ENCODE measurements at places on chromosomes 3 and 15. TPM values are rescaled to one million over a fixed set of nuclear protein-coding genes. Genes with fewer than 3 reads are reported as not detected.

Gene SPESP1
- polyA plus RNA-seq, result not detected

Gene CYP8B1
- polyA plus RNA-seq, result not detected

Gene NLGN1
- 6.3 TPM for polyA plus RNA-seq

Gene NR2E3
- not detected for polyA plus RNA-seq

Gene FOXL2NB
- not detected for polyA plus RNA-seq

Gene ITIH1
- polyA plus RNA-seq, result not detected

Gene TMCO5A
- polyA plus RNA-seq, result not detected

Gene KLHL6
- 0.15 TPM for polyA plus RNA-seq

Gene TMEM212
- not detected for polyA plus RNA-seq

Gene CMTM8
- polyA plus RNA-seq, result 4.2 TPM

Gene FBXW12
- polyA plus RNA-seq, result not detected

Gene CPNE9
- polyA plus RNA-seq, result 2.7 TPM

Gene GOLGA8F
- polyA plus RNA-seq, result not detected

Gene MME
- not detected for polyA plus RNA-seq

Gene SPATA16
- polyA plus RNA-seq, result not detected

Gene NIPA2
- 36.9 TPM for polyA plus RNA-seq

Gene CPN2
- not detected for polyA plus RNA-seq

Gene LRRN1
- 13.6 TPM for polyA plus RNA-seq

Gene MST1R
- polyA plus RNA-seq, result 1.6 TPM

Gene USP50
- polyA plus RNA-seq, result not detected

Gene TMEM266
- 1.3 TPM for polyA plus RNA-seq

Gene SKOR1
- polyA plus RNA-seq, result 0.49 TPM

Gene ECE2
- 9.5 TPM for polyA plus RNA-seq

Gene P2RY1
- polyA plus RNA-seq, result 0.49 TPM

Gene MAGEL2
- polyA plus RNA-seq, result 1.3 TPM

Gene CRABP1
- polyA plus RNA-seq, result 118 TPM

Gene ITIH3
- polyA plus RNA-seq, result 0.54 TPM

Gene CTDSPL
- 8.6 TPM for polyA plus RNA-seq

Gene CNTN3
- 0.29 TPM for polyA plus RNA-seq

Gene FBXO40
- polyA plus RNA-seq, result 0.17 TPM

Gene ZPLD1
- polyA plus RNA-seq, result not detected

Gene MYO9A
- polyA plus RNA-seq, result 3.2 TPM

Gene KBTBD13
- not detected for polyA plus RNA-seq

Gene NAALADL2
- 0.80 TPM for polyA plus RNA-seq

Gene DOCK3
- 8.0 TPM for polyA plus RNA-seq

Gene CTXND1
- polyA plus RNA-seq, result 1.5 TPM

Gene GOLGA6A
- polyA plus RNA-seq, result not detected

Gene C15orf61
- polyA plus RNA-seq, result 3.4 TPM

Gene MRPS11
- polyA plus RNA-seq, result 68.4 TPM

Gene EIF1B
- polyA plus RNA-seq, result 115 TPM

Gene FAN1
- 6.6 TPM for polyA plus RNA-seq
